ENCODE measurements at places on chromosomes 5 and 9.
A peak's percentile ranks its signal among the peaks of the same experiment; 100 is the strongest.

DNA sequence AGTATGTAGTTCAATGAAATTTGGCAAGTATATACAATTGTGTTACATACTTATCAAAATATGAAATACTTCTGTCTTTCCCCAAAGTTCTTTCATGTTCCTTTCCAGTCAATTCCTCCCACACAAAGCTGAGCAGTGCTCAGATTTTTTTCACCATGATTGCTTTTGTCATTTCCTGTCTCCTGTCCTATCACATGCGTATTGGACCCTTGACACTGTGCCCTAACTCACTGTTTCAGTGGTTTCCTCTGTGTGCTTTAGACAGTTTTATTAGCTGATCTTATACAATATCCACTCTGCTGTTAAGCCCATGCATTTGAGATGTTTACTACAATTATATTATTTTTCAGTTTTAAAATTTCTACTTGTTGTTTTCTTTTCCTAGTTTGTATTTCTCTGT, 463.6 kb upstream of the MEF2C start:
- DNase-seq, result no peak

DNA sequence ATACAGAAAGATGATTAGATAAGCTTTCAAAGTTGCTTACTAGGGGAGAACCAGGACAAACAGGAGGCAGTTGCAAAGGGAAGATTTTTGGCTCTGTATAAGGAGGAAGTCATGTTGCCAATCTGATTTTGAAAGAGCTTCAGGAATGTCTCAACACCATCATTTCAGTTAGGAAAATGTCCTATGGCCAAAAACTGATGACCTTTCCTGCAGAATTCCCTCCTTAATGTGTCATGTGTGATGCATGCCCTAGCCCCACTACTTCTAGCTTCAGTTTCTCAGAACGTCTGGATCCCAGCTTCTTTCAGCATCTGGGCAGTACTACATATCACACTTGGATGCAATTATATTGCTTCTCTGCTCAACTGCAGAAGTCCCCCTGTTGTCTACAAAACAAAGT, 211.5 kb upstream of the NREP start:
- DNase-seq, result no peak

- no peak for DNase-seq
Measured at GRCh38 chr5:30607301-30607894, 586.1 kb upstream of the CDH6 start.

DNA sequence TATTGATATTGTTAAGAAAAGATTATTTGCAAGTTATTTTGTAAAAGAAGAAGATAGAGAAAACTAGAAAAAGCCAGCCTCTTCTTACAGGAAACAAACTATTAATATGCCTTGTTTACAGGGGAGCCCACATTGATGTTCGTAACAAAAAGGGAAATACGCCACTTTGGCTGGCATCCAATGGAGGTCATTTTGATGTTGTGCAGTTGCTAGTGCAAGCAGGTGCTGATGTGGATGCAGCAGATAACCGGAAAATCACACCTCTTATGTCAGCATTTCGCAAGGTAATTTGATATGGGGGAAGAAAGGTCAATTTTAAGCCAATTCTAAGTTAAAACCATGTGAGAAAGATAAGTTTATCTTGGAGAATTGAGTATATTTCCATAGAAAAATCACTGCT, 37.6 kb upstream of the EIF4EBP3 start:
- DNase-seq, result no peak

- DNase-seq, result no peak
Measured at GRCh38 chr5:2921651-2922050, 170.2 kb upstream of the IRX2 start.

- no peak for DNase-seq
Measured at GRCh38 chr5:97726106-97726505, 543.1 kb upstream of the RIOK2 start.

DNA sequence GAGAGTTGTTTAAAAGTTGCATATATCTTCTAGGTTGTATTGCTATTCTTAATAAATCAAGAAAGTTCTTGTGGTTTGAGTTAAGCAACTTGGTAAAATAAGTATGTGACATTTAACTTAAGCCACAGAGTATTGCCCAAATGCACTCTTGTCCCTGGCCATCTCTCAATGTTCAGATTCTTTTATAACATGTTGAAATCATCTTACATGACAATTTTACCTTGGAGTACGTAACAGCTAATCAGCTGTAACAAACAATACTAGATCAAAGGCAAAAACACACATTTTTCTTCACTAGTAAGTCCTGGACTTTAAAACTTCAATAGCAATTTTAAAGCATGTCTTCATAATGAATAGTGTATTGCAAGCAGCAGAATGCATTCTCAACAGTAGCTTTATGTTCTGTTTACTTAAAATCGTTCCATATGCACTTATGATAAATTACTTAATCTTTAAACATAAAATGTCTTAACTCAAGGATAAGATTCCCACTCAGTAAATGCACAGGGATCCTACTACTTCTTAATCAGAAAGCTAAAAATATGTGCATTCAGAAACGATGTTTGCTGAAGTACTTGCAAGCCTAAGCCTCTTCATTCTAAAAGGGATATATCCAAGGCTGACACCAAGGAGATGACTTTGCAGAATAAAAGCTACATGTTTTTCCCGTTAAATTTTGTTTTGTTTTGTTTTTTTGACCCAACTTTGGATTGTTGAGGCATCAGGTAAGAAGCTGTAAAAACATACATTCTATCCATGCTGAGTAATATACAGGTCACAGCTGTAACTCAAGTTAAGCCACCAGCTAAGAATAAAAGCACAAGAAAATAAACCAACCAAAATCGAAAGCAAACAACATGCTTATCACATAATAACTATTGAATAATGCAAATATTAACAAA, 86.1 kb upstream of the NFIB start:
- DNase-seq, result no peak

DNA sequence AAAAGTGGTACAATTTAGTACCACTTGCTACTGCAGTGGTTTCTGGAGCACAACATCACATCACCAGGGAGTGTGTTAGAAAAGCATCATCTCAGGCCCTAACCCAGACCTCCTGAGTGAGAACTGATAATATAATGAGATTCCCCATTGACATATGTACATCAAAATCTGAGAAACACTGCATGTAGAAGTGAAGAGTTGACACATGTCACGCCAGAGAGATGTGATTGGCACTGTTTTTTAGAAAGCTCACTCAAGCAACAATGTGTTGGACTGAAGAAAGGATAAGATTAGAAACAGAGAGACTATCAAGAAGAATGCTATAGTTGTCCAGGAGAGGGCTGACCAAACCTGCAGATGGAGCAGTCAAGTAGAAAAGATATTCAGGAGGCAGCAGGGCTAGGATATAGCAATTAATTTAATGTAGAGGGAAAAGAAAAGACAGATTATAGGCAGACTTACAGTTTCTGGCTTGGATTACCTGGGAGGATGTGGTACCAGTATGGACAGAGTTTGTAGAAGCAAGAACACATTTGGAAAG, 324.4 kb upstream of the ADAMTSL1 start:
- DNase-seq, result no peak

- DNase-seq, result no peak
Measured at GRCh38 chr5:179618923-179619554, 4.4 kb downstream of the HNRNPH1 start.

DNA sequence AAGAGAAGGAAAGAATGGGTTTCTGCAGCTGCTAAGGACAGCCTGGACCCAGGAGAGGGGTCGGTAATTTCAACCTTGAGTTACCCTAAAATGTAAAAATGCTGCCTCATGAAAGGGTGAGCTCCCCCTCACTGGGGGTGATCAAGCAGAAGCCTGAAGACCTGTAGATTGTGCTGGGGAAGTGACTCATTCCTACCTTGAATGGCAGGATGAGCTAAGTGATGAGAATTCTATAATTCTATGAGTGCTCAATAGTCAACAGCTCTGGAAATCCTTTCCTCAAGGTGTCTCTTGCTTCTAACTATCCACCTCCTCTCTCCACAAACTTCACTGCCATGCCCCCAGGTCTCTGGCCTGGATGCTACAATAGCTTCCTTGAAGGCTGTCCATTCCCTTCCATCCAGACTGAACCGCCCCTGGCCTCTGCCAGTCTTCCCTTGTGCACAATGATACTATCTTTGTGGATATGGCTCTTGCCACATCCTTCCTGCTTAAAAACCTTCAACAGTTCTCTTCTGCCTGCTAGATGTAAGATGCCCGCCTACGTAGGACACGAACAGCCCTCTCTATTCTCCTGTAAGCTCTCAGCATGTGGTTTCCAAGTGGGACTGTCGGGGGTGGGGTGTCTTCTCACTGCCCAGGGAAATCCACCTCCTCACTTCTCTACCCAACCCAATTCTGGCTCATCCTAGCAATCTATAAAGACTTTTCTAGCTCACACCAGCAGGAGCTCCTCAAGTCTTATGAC, 50.6 kb downstream of the PTPN3 start:
- no peak for DNase-seq

GRCh38 chr5:134084570-134084969, 29.9 kb upstream of the TCF7 start:
- no peak for DNase-seq

GRCh38 chr5:170755679-170756456, 27.7 kb upstream of the GABRP start:
- peak; percentile 50 for DNase-seq

DNA sequence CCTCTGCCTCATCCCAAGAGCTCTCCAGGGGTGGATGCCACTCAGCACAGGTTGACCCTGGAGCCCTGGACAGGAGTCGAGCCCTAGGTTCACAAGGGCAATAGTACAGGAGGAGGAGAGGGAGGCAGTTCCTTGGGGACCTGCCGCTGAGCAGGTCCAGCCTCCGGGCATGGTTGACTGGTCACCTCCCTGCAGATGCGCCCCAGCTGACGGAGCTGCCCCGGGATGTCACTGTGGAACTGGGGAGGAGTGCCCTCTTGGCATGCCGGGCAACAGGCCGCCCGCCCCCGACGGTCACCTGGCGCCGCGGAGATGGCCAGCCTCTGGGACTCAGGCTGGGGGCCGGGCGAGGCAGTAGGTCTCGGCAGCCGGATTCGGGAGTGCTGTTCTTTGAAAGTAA, 53.7 kb downstream of the HMCN2 start:
- DNase-seq, result no peak

DNA sequence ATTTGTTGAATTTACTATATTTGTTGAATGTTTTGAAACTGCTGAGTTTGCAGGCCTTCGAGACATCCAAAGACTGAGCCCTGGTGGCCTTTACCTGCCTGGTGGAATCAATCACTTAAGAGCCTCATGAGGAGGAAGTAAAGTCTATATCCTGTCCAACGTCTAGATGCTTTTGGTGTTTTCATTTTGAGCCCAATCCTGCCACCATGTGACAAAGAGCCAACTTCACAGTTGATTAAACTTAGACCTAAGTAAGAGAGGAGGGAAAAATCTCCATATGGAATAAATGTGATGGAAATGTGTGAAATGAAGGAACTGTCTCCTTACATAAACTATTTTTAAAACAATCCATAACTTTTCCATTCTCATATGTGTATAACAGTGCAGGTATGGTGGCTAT, 220.1 kb downstream of the PRR16 start:
- DNase-seq, result no peak

- DNase-seq, result no peak
Measured at GRCh38 chr9:75993434-75993833, 103.0 kb downstream of the PCSK5 start.

DNA sequence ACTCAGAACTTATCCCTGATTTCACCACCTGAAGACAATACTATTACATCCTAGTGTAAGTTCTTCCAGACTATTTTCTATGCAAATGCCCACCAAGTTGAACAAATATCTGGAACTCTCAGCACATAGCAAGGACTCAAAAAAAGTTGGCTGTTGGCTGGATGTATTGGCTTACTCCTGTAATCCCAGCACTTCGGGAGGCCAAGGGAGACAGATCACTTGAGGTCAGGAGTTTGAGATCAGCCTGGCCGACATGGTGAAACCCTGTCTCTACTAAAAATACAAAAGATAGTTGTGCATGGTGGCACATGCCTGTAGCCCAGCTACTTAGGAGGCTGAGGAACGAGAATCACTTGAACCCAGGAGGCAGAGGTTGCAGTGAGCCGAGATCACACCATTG, 15.0 kb upstream of the VPS13A start:
- DNase-seq, result no peak

DNA sequence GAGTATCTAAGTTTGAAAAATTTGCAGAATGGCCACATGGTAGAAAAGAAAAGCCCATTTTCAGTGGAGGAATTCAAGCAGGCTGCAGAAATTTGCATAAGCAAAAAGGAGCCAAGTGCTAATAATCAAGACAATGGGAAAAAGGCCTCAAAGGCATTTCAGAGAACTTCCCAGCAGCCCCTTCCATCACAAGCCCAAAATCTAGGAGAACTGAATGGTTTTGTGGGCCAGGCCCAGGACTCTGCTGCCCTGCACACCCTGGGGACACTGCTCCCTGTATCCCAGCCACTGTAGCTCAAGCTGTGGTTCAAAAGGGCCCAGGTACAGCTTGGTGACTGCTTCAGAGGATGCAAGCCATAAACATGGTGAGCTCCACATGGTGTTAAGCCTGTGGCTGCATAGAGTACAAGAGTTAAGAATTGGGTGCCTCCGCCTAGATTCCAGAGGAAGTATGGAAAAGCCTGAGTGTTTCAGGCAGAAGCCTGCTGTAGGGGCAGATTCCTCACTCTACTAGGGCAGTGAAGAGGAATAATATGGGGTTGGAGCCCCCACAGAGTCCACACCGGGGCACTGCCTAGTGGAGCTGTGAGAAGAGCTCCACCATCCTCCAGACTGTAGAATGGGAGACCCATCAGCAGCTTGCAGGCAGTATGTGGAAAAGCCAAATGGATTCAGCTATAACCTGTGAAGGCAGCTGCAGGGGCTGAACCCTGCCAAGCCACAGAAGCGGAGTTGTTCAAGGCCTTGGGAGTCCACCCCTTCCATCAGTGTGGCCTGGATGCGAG, 720.7 kb upstream of the CTNND2 start:
- DNase-seq, result no peak

- DNase-seq, result no peak
Measured at GRCh38 chr9:86605303-86605702, 251.1 kb upstream of the TUT7 start.

DNA sequence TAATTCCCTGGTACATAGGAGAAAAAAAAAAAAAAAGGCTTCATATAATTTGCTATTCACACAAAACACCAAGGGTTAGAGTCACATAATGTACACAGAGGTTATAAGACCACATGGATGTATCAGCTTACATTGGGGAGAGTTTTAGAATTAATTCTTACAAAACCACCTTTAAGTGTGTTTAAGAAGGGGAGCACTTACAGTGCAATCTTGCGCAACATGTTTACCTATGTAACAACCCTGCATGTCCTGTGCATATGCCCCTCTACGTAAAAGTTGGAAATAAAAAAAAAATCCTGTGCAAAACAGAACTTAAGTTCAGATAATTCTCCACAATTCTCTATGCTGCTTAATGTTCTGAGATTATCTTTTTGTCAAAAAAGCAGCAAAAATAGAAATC, 190.0 kb downstream of the DENND1A start:
- no peak for DNase-seq

- DNase-seq, result no peak
Measured at GRCh38 chr5:124733329-124733650, 13.1 kb downstream of the ZNF608 start.

DNA sequence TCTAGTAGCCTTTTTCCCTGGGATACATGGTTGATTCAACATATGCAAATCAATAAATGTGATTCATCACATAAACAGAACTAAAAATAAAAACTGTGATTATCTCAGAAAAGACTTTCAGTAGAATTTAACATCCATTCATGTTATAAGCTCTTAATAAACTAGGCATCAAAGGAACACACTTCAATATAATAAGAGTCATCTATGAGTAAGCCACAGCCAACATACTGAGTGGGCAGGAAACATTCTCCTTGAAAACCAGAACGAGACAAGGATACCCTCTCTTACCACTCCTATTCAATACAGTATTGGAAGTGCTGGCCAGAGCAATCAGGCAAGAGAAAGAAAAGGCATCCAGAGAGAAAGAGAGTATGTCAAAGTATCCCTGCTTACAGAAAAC, 239.9 kb downstream of the ATPSCKMT start:
- no peak for DNase-seq

- DNase-seq, result no peak
Measured at GRCh38 chr5:172827841-172828240, 6.2 kb upstream of the ERGIC1 start.
